HFFc6 (cell line): ENCODE measurements at places on chromosomes 12 and 14. TPM values are rescaled to one million over a fixed set of nuclear protein-coding genes. Genes with fewer than 3 reads are reported as not detected.

DNA sequence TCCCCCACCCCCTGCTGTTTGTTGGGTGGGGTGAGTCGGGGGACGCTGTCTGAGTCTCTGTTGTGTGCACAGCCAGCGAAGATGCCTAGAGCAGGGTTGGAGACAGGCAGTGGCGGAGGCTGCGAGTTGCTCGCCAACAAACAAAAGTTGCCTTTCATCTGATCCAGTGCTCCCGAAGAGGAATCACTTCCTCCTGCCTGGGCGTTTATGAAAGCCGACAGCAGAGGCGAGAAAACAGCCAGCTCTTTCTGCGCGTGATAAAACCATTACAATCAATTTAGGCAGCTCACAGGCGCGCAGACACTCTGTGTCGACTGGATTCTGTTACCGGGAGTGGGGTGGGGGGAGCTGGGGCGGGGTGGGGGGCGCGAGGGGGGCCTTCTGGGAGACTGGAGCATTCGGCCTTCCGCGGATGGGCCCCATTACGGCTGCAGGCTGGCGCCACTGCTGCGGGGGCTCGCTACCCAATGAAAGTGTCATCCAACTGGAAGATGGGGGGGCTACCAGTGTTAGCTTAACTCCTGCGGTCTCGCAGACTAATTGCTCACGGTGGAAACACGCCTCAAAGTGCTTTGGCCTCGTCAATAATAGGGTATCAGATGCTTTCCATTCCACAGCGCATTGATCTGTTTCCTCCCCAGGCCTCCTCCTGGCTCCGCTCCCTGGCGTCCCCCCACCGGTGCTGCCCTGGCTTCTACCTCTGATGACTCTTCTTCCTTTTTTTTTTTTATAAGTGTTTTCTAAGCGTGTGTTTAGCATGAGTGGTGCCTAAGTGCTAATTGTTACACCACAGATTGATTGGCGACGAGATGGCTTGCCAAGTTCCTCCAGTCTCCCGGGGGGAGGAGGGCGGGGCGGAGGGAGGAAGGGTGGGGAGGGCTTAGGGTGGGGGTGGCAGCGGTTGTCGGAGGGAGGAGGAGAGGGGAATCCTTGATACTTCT is 678.4 kb downstream of the MED13L start:
- no peak overlapping the region for H3K27ac ChIP-seq
- H3K27me3 ChIP-seq = peaks cover 18% of the 10 kb centered on the region
- H3K4me1 ChIP-seq = peaks cover 19% of the 10 kb centered on the region
- H3K4me3 ChIP-seq = no peak overlapping the region
- DNase-seq = no peak
- H3K36me3 ChIP-seq = peaks cover 5% of the 10 kb centered on the region

- peaks cover 44% of the 10 kb centered on the region for H3K36me3 ChIP-seq
- H3K4me1 ChIP-seq = peaks cover 58% of the 10 kb centered on the region
These were observed 13.4 kb downstream of the CDK17 start for GRCh38 chr12:96386794-96387193.

The CD4 gene
- 0.11 TPM in 1 of 2 replicates, not detected in the other for total RNA-seq

The TAS2R7 gene
- not detected in 3 replicates for total RNA-seq

The DENR gene
- 56.5 to 66.7 TPM (median 61.9 TPM) in 3 replicates for total RNA-seq
